ENCODE measurements at places on chromosomes 1 and 21.

DNA sequence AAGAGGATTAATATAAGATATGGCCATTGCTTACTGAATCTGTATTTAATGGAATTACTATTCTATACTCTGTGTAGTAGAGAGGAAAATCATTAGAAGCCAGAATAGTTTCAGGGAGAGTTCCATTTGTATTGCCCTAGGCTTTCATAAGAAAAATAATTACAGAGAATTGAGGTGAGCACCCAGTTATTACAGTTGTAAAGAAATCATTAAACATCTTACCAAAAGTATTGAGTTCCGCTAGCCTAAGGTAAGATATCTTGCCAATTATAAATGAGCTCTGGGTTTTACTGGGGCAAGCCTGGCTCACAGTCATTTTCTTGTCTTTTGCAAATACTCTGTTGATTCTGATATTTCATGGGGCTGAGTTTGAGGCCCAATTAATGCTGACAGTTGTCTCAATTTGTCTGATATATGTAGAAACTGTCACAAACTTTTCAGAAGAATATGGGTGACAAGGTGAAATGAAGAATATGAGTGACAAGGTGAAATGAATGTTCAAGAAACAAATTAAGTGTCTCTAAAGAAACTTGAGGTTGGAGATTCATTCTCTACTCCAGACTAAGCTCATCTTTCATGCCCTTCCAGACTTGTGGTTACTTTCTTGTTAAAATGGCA is 127.8 kb downstream of the PTGER3 start:
- no peak for DNase-seq

- no peak for DNase-seq
Measured at GRCh38 chr1:85343612-85344255, 67.3 kb upstream of the BCL10 start.

GRCh38 chr1:42043182-42043581 is 110.0 kb upstream of the GUCA2B start:
- DNase-seq = no peak

- no peak for DNase-seq
Measured at GRCh38 chr1:86464819-86465218, 3.9 kb upstream of the CLCA1 start.

GRCh38 chr1:150552128-150552910 is 3.1 kb downstream of the ADAMTSL4 start:
- DNase-seq = peak; percentile 83

DNA sequence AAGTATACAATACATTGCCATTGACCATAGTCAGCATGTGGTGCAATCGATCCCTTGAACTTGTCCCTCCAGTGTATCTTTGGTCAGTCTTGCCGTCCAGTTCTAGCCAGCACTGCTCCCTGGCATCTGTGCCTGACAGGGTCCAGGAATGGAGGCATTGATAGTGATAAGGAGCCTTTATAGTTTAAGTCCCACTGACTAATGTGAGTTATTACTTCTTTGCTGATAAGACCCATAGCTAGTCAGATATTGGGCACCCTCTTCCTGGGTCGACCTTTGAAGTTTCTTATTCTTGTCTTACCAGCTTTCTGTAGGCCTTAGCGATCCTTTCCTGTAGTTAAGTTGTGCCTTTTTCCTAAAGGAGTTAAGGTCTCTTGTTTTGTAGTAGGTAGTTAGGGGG is 13.0 kb downstream of the UCK2 start:
- no peak for DNase-seq

GRCh38 chr1:33119050-33119449 is 38.1 kb downstream of the AZIN2 start:
- no peak for DNase-seq

GRCh38 chr1:119840745-119841144 is 29.5 kb upstream of the REG4 start:
- no peak for DNase-seq

DNA sequence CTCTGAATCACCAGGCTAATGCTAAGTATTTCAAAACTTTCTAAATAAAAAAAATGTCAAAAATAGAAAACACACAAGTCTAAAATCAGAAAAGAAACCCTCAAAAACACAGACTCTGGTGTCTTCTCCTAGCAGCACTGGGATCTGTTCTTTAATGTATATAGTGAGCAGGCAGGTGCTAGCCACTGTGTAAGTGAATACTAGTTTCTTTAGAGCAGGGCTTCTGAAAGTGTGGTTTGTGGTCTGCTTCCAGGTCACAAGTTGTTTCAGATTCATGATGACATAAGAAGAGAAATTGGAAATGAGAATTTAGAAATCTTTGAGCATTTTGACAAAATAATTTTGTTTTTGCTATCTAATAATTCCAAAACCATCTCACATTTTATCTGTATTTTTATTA is 763.1 kb downstream of the USP25 start:
- no peak for DNase-seq

- DNase-seq = no peak
Measured at GRCh38 chr1:162916407-162916806, 55.4 kb upstream of the CCDC190 start.

DNA sequence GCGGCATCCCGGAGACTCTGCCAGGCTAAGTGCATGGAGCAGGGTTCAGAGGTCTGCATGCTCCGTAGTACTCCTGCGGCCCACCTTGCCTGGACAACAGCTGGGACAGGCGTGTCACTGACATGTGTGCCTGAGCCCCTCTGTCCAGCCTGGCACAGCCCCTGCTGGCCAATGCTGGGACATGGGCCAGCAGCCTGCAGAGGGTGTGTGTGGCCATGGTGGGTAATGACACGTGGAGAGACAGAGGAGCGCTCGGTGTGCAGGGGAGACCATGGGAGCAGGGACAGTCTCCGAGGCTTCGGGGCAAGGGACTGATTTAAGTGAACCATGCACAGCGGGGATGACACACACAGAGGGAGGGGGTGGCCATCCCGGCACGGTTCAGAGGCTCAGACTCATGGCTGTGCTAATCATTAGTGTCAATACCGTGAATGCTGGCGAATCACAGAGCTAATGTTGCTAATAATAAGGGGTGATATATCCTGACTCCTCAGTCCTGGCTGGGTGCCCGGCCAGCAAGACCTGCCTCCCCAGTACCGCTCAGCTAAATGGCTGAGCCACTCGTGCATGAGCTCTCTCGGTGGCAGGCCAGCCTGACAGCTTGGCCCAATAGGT is 41.5 kb downstream of the IGSF21 start:
- no peak for DNase-seq

GRCh38 chr1:28329395-28330153 is 734 bp downstream of the MED18 start:
- DNase-seq = no peak

- peak; percentile 82 for DNase-seq
Measured at GRCh38 chr1:233295237-233295974, at the start of gene PCNX2. PCNX2 (minus strand) TSS chr1:233295725; CDS start chr1:233295478, 247 bp downstream.

DNA sequence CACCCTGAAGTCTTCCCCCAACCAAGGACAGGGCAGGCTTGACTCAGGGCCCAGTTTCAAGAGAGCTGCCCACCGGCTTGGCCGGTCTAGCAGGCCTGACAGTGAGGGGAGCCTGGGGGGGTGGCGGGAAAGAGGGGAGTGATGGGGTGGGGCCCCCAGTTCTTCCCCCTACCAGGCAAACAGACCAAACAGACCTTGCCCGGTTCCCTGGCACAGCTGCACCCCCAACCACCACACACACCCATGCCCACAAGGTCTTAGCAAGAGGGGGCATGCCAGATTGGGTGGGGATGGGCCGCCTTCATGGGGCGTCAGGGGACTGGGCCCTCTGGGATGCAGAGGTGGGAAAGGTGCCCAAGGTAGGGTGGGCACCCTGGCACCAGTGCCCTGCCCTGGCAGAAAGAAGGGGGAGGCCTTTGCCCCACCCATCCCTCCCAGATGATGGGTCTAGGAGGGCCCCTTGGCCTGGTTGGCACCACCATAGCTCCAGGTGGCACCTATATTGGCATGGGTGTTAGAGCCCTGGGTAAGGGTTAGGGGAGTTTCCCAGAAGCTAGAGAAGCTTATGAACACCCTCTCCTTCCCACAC is 8.9 kb downstream of the ZBTB7B start:
- DNase-seq = no peak

Data from HTR-8/SVneo (cell line).